ENCODE measurements at places on chromosomes 6 and 20.

DNA sequence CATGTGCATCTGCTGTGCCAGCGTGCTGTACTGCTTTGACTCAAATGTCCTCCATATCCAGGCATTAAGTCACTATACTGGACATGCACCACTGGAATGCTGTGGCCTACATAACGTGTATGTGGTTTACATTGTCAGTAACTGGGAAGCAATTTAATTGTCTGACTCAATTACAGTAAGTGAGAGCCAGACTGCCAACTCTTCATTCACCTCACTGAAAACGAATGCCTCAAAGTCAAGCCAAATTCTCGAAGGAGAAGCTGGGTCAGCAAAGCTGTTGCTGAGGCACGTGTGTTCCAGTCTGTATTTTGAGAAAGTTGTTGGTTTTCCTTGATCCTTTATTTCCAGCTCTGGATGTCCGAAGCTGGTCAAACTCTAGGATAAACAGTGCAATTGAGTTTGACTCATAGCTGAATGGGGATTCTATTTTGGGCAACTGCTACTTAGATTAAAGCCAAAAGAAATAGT, 534.3 kb downstream of the COL12A1 start:
- DNase-seq: no peak

DNA sequence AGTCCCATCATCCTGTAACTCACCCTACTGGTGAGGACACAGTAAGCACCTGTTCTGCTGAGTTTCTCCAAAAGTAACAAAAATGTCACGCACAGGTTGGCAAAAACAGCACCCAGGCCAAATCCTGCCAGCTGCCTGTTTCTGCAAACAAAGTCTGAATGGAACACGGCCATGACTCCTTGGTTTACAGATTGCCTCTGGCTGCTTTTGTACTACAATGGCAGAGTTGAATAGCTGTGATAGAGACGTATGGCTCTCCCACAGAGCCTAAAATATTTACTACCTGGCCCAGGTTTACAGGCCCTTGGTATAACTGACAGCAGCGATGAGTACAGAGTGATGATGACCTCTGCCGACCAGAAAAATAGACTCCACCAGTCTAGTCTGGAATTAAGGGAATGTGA, 52.6 kb downstream of the CNKSR3 start:
- no peak for DNase-seq

- DNase-seq: peak; percentile 41
Observed at GRCh38 chr6:135423649-135424128, 73.9 kb downstream of the AHI1 start.

DNA sequence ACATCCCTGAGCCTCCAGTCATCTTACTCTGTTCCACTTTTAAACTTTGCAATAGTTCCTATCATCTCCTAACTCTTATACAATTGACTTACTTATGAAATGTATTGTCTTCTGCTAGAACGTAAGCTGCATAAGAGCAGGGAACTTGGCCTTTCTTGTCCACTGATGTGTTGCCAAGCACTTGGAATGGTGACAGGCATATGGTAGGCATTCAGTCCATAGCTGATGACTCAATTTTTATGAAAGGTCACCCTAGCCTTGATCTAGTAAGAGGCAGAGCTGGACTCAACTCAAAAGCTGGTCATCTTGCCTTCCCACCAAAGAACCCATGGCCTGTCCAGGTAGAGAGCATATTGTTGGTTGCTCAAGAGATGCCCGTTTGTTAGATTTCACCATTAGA, 82.4 kb upstream of the FAM184A start:
- DNase-seq: no peak

GRCh38 chr6:133704371-133704770, 184.5 kb upstream of the TCF21 start:
- no peak for DNase-seq

DNA sequence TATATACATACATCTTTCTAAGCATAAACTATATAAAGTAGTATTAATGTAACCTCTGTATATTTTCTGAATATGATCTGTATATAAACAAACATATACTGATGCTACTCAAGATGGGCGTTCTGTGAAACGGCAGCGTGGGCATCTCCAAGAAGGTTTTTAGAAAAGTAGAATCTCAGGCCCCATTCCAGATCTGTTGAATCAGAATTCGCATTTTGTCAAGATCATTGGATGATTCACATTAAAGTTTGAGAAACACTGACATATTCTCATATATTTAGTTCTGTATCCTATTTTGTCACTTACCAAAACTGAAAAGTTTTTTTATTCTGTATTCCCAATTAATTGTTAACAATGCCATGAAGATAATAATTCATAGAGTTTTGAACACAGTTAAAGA, 5.5 kb downstream of the C6orf141 start:
- no peak for DNase-seq

DNA sequence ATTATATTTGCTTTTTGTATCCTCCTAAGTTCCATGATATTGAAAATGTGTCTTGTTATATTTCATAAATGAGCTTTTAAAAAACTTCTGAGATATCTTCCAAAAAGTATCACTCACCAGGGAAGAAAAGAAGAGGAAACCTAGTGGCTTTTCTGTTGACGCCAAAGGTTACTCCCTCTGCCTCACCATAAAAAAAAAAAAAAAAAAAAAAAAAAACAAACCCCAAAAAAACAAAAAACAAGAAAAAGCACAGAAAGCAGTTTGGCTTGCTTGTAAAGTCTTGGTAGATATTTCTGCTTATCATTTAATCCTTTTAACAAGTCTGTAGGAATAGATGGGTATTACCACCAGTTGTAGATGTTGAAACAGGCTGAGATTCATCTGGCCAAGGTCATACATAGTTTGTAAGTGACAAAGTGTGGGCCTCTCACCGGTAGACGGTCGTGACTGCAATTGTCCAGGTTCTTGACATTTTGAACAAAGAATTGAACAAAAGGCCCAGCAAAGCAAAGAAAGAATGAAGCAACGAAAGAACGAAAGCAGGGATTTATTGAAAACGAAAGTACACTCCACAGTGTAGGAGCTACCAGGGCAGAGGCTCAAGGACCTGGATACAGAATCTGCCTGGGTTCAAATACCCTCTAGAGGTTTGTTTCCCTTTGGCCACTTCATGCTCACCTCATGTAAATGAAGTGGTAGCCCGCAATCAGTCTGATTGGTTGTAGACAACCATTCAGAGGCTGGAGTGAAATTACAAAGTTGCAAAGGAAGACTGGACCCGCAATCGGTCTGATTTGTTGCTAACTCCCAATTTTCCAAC, 11.6 kb upstream of the ELOVL5 start:
- DNase-seq: no peak

DNA sequence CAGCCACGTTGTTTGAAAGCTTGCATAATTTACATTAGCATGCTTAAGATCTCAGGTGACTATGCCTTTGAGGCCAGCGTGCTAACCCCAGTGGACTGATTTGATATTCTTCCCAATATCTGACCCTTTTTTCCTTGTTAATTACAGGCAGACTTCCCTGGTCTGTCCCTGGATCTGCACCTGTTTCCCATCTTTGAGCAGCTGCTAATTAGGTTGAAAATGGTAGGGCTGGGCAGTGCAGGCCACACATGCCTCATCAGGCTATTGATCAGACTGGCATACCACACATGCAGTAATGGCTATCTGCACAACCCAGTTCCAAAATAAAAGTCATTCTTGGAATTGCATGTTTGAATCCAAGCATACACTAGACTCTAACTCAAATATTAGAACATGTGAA, 164.3 kb upstream of the TFAP2D start:
- DNase-seq: no peak
